ENCODE measurements at places on chromosomes 11 and 22. TPM values are rescaled to one million over a fixed set of nuclear protein-coding genes. Genes with fewer than 3 reads are reported as not detected.

The ADAMTS15 gene
- not detected for total RNA-seq

DNA sequence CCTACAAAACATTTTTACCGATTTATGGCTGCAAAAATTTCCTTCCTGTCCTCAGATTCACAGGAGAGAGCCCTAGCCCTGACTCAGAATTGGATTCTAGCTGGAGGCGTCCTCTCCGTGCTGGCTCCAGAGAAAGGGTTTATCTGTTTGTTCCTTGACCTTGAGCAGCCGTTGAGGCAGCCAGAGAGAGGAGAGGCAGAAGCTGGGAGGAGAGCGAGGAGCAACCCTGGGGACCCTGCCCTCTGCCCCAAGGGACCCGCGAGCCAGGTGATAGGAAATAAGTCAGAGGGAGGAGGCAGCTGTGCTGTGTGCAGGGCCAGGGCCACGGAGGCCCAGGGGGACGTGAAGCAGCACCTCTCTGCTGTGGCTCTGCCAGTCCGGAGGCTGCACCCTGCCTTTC lies 75.6 kb downstream of the IGLL1 start:
- H3K27me3 ChIP-seq, result no peaks in the 10 kb centered on the region
- no peak for DNase-seq
- H3K36me3 ChIP-seq, result no peaks in the 10 kb centered on the region
- no peaks in the 10 kb centered on the region for H3K4me1 ChIP-seq
- H3K4me3 ChIP-seq, result no peak overlapping the region

- no peak overlapping the region for H3K4me3 ChIP-seq
- no peaks in the 10 kb centered on the region for H3K4me1 ChIP-seq
- H3K27me3 ChIP-seq, result peaks cover 32% of the 10 kb centered on the region
Observed at GRCh38 chr22:24744638-24745037, 29.9 kb downstream of the PIWIL3 start.

DNA sequence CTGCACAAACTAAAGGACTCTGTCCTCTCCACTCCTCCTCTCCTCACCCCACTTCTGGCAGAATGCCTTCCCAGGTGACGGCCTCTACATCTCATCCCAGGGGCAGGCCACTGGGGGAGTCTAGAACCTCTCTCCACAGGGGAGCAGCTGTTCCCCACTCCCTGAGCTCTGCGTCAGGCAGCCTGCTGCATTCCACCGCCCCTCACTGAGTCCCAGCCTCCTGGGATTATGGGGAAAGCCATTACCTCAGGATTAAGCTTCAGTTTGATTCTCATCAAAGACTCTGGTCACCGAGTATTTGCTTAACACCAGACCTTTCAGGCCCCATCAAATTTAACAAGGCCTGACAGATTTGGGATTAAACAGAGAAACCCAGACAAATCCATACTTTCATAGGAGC lies 405.9 kb downstream of the NXPE2 start:
- no peaks in the 10 kb centered on the region for H3K4me1 ChIP-seq
- no peaks in the 10 kb centered on the region for H3K36me3 ChIP-seq
- H3K27me3 ChIP-seq, result no peaks in the 10 kb centered on the region
- no peak overlapping the region for H3K27ac ChIP-seq
- no peak for DNase-seq

DNA sequence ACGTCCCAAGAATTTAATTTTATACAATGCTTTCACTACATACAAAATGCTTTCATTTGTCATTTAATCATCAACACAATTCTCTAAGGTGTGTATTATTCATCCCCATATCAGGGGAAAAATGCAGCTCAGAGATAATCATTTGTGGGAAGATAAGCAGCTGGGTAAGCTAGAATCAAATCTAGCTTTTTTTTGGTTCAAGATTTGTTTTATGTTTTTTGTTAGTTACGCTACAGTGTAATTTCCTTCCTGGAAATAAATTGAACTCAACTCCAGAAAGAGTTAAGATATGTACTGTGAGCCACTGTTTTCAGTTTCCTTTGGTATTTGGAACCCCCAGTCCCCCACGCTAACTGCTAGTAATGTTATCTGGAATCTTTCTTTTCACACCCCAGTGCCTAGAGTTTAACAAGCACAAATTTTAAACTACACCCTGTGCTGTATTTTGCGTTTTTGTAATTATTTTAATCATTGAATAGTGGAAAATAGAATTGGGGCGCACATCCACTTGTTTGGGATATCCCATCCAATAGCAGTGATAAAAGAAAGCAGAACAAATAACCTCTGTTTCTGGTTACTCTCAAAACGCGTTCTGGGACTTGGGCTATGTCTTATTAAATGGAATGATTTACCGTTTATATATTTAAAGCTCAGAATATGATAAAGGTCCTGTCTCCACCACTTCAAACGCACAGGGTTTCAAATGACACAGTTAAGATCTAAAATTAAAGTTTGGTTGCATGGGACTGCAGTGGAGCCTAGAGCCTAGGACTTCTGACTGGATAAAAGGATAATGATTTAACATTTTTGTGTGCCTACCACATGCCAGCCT lies 2.1 kb upstream of the HSPA8 start:
- peak overlapping the region; percentile 96 for H3K27ac ChIP-seq
- DNase-seq, result no peak
- peaks cover 13% of the 10 kb centered on the region for H3K36me3 ChIP-seq
